Fibroblast of skin of scalp (primary cell): ENCODE measurements at places on chromosomes 12 and 14.

GRCh38 chr12:92221656-92222315, 76.1 kb upstream of the BTG1 start:
- no peak for DNase-seq

DNA sequence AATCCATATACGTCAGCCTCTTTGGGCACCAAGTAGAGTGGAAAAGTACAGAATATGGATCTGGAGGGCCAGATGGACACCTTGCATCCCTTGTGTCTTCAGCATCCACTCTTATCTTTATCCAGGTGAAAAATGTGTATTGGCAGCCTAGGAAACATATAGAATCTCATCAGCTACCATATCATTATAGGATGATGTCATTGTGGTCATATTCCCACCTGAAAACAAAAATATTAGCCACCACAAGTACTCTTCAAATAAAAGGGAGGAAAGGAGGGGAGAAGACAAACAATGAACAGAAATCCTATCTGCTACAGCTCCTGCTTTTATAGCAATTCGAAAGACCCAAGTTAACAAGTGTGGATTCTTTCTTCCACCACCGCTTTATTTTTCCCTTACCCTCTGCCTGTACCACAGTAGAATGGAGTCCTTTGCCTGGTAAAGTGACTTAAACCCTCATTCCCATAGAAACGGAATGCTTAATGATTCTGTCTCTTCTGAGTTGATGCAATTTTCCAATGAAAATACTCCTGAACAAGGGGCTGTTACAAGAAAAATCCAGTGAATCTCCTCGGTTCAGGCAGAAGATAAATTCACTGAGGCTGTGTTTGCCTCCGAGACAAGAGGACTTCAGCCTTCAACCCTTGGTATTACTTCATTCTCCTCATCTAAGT, 13.8 kb upstream of the IL26 start:
- DNase-seq = no peak

- no peak for DNase-seq
Observed at GRCh38 chr12:91989143-91989542, 156.5 kb downstream of the BTG1 start.

- DNase-seq = no peak
Observed at GRCh38 chr12:125208942-125209341, 143.7 kb downstream of the AACS start.

GRCh38 chr12:18970603-18971002, 158.9 kb upstream of the PLEKHA5 start:
- DNase-seq = peak; percentile 2

- DNase-seq = peak; percentile 32
Observed at GRCh38 chr14:47191700-47192099, 483.7 kb downstream of the MDGA2 start.

- DNase-seq = no peak
Observed at GRCh38 chr14:58557242-58557641, 80.5 kb upstream of the DACT1 start.

DNA sequence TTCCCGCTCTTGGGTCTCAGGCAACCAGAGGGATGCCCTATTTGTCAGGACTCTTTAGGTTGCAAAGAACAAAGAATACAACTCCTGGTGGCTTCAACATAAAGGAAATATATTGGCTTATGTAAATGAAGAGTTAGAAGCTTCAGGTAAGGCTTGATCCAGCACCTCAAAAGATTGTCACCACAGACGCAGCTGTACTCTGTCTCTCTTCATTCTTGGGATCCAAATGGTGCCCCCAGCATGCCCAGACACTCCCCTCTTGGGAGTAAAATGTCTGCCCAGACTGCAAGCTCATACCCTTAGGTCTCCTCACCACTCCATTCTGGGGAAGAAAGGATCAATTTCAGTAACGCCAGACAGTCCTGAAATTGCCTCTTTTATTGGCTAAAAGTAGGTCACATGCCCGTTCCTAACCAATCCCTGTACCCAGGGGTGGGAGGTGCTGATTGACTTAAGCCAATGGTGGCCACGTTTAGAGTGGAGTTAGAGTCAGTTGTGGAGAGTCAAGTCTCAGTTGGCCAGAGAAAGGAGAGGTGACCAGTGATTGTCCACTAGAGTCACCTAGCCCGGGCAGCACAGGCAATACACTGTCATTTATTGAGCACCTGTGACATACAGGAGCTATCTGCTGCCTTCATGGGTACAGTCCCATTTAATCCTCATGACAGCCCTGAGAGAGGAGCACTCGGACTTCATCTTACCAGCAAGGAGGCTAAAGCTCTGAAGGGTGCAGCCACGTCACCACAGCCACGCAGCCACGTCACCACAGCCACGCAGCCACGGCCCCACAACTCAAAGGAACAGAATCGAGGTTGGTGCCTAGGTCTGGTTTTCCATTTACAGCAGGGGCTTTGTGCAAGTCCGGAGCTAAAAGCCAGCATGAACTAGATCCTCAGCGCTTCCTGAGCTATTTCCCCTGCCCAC, 19.7 kb upstream of the BEGAIN start:
- no peak for DNase-seq

- peak; percentile 16 for DNase-seq
Observed at GRCh38 chr12:124824195-124824594, 39.5 kb downstream of the SCARB1 start.

DNA sequence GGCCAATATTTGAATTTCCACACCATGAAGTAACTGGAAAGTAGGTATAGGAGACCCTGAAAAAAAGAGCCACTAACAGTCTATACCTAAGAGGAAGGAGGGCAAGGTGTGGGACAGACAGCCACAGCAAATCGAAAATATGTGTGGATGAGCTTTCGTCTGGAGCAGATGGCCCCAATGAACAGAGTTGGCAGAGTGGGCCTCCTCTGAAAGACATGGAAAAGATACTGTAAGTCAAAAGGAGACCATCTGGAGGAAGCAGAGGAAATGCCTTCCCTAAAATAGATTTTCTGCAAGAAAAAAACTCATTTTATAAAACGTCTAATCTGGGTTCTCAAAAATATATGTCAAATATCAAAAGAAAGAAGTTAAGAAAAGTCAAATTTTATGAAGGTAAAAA, 157.2 kb upstream of the PRKD1 start:
- DNase-seq = no peak
